ENCODE measurements at places on chromosomes 11 and 22. TPM values are rescaled to one million over a fixed set of nuclear protein-coding genes. Genes with fewer than 3 reads are reported as not detected.

Gene OR8D4
- total RNA-seq = not detected

Gene NLRP6
- total RNA-seq = not detected

Gene MUC6
- total RNA-seq = not detected

Gene TRAF6
- total RNA-seq = 5.7 TPM

Gene MMP27
- not detected for total RNA-seq

Gene SLC22A6
- total RNA-seq = not detected

Gene BRD1
- 20.8 TPM for total RNA-seq

Gene KRTAP5-1
- not detected for total RNA-seq

Gene SIDT2
- total RNA-seq = 36.5 TPM

Gene SMTNL1
- not detected for total RNA-seq

Gene FAM180B
- total RNA-seq = not detected

Gene CCDC89
- total RNA-seq = 7.1 TPM

Gene ETS1
- total RNA-seq = 38.9 TPM

Gene SOX6
- total RNA-seq = 2.2 TPM

Gene GLB1L2
- 1.7 TPM for total RNA-seq
